Forelimb muscle (tissue), 1 donor: ENCODE measurements at places on chromosomes 1 and 21.

GRCh38 chr1:2906085-2906484 lies 104.6 kb upstream of the TTC34 start:
- DNase-seq = no peak

GRCh38 chr1:107153014-107153413 lies 12.2 kb downstream of the NTNG1 start:
- no peak for DNase-seq

DNA sequence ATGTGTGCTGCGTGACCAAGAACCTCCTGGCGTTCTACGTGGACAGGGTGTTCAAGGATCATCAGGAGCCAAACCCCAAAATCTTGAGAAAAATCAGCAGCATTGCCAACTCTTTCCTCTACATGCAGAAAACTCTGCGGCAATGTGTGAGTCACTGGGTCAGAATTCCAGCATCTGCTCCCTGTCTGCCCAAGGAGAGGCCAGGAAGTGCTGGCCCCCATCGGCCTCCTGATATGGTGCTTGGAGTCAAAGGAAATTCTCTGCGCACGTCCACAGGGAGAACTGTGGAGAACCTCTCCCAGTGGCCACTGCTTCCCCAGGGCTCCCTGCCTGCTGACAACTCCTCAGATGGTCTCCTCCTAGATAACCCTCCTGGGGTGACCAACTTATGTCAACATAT lies 25.6 kb upstream of the IL20 start:
- DNase-seq = no peak

GRCh38 chr21:37770461-37770860 lies 145.8 kb downstream of the KCNJ6 start:
- no peak for DNase-seq

- DNase-seq = no peak
Measured at GRCh38 chr21:41662161-41662560, 104.7 kb downstream of the RIPK4 start.

- no peak for DNase-seq
Measured at GRCh38 chr1:116569776-116570357, 959 bp downstream of the CD58 start.

GRCh38 chr1:211323156-211324063 lies 3.2 kb upstream of the TRAF5 start:
- DNase-seq = peak; percentile 39

GRCh38 chr1:213600879-213601278 lies 386.9 kb upstream of the PROX1 start:
- no peak for DNase-seq

- no peak for DNase-seq
Measured at GRCh38 chr1:246157516-246157915, 349.6 kb downstream of the SMYD3 start.

- no peak for DNase-seq
Measured at GRCh38 chr1:192877283-192877886, 68.5 kb downstream of the RGS2 start.
